ENCODE measurements at places on chromosomes 5 and 9.
A peak's percentile ranks its signal among the peaks of the same experiment; 100 is the strongest.

DNA sequence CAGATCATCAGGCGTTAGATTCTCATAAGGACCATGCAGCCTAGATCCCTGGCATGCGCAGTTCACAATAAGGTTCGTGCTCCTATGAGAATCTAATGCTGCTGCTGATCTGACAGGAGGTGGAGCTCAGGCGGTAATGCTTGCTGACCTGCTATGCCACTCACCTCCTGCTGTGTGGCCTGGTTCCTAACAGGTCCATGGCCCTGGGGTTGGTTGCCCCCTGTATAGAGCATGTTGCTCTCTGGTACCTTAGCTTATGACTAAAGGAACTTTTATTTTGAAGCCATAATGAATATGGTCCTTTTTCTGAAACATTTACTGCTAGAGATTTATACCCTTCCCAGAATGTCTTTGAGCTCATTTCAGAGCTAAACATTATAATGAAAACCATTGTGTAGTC lies 3.1 kb downstream of the MAN2A1 start:
- DNase-seq, result no peak

- no peak for DNase-seq
Observed at GRCh38 chr9:4110562-4110961, 189.3 kb downstream of the GLIS3 start.

- DNase-seq, result peak; percentile 89
Observed at GRCh38 chr9:110050925-110051355, 157.0 kb downstream of the C9orf152 start.

GRCh38 chr5:157072508-157072907 lies 13.6 kb upstream of the HAVCR1 start:
- DNase-seq, result no peak

- DNase-seq, result no peak
Observed at GRCh38 chr5:14270209-14270702, 127.1 kb downstream of the TRIO start.

GRCh38 chr9:111572950-111573604 lies 26.4 kb downstream of the PTGR1 start:
- peak; percentile 80 for DNase-seq

GRCh38 chr9:36764364-36765076 lies 191.8 kb downstream of the MELK start:
- DNase-seq, result no peak

DNA sequence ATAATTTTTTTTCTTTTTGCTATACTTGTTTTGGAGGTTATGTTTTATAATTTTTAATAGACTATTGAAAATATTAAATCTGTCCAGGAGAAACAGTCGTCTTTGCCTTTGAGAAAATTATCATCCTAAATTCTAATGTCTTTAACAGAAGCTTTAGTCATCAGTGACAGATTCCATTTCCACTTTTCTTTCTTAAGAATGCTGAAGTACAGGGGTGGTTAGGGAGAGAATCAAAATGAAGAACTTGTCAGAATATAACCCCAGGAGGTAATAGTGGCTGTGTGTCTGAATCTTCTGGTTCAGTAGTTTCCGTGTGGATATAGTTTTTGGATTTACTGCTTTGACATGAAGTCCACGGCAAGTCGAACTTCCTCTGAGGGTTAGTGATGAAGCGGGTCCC lies 111.8 kb downstream of the DAPK1 start:
- no peak for DNase-seq

GRCh38 chr5:37272511-37272910 lies 23.3 kb upstream of the CPLANE1 start:
- DNase-seq, result no peak

DNA sequence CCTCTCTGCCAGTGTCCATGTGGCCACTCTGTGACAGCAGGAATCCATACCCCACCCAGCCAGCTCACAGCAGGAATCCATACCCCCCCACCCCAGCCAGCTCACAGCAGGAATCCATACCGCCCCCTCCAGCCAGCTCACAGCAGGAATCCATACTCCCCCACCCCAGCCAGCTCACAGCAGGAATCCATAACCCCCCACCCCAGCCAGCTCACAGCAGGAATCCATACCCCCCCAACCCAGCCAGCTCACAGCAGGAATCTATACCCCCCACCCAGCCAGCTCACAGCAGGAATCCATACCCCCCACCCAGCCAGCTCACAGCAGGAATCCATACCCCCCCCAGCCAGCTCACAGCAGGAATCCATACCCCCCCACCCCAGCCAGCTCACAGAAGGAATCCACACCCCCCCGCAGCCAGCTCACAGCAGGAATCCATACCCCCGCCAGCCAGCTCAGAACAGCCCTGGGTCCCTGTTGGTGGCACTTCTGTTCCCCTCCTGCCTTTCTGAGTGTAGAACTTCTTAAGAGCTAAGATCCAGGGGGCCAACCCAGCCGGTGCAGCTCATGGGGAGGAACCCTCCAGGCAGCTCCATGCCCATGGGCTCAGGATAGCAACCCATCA lies 8.4 kb upstream of the RXRA start:
- peak; percentile 83 for DNase-seq

GRCh38 chr5:88778736-88779135 lies 104.2 kb downstream of the MEF2C start:
- DNase-seq, result no peak

GRCh38 chr5:155129513-155129880 lies 115.9 kb downstream of the KIF4B start:
- DNase-seq, result no peak

- DNase-seq, result no peak
Observed at GRCh38 chr5:149936700-149937091, 7.9 kb downstream of the PDE6A start.

DNA sequence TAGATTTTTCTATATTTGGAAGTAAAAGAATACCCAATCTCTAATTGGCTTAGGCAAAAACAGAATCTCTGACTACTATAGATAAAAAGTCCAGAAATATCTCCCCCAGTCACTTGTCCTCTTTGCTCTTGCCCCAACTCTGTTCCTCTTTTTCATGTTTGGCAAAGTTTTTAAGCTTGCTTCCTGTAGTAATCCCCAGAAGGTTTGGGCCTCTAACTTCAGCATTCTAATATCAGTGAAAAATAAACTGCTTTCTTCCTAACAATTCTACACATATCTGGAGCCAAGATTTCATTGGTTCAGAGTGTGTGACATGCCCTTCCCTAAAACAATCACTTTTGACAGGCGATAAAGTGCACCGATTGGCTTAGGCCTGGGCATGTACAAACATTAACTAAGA lies 1680.3 kb downstream of the MAT2B start:
- no peak for DNase-seq

DNA sequence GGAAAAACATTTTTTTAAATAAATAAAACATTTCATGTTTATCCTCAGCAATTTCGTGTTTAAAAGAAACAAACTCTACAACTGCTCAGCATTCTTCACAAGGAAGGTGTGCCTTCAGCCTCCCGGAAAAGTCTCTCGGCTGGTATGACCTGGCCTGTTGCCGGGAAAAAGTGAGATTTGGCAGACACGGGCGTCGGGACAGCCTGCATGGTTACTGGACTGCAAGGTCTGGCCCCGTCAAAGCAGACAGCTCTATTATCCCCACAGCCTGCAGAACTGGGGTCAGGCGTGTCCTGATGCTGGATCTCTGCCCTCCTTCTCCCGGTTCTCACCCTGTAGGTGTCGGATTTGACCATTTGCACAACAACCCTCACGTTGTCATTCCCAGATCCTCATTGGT lies 120.3 kb upstream of the SPATA31C2 start:
- no peak for DNase-seq

- DNase-seq, result no peak
Observed at GRCh38 chr9:90112788-90113187, 508.0 kb downstream of the GADD45G start.

- no peak for DNase-seq
Observed at GRCh38 chr5:176692839-176693476, 45.7 kb downstream of the TSPAN17 start.

GRCh38 chr5:64958757-64959391 lies 190.1 kb downstream of the CWC27 start:
- DNase-seq, result no peak

DNA sequence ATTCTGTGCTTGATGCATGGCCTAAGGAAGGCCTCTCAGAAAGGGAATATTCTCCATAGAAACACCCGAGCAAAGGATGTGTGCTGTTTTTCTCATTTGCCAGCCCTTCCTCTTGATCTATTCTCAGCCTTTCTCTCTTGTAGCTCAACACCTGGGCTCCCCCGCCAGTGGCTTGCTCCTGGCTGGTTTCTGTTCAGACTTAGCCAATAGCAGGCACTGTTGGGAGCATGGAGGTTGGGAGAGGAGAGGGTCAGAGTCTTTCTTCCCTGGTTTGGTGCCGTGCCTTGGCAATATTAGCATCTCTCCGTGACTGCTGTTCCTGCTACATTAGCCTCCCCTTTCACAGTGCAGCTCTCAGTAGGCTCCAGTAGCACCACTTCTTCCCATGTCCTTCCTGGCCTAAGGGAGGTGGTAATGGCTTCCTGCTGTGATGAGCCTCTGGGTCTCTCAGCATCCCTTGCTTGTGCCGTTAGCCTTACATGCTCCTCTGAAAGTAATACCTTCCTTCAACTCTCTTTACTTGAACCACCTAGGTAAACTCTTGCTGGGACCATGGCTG lies 269.7 kb upstream of the GAS1 start:
- DNase-seq, result no peak

- DNase-seq, result no peak
Observed at GRCh38 chr9:88388886-88389605, 802 bp downstream of the SPIN1 start.

DNA sequence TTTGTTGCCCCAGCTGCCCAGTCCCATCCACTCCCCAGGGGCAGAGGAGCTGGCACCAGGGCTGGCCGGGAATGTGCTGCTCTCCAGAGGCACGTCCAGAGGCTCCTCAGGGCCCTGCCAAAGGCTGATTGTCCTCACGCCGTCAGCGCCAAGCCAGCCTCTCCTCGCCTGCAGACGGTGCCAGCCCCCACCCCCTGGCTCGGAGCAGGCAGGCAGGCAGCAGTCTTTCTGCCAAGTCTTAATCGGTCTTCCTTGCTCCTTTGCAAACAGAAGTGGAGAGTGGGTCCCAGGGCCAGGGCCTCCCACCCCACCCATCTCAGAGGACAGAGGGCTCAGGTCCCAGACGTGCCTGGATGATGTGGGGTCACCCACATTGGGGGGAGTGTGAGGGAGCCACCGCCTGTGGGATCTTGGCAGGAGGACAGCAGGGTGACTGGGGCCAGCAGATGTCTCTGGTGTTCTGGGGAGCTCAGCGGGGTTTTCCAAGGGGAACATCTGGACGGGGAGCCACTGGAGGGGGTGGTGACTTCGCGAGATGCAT lies 36.3 kb downstream of the FAM163B start:
- no peak for DNase-seq

GRCh38 chr5:124876566-124876965 lies 130.1 kb upstream of the ZNF608 start:
- no peak for DNase-seq

DNA sequence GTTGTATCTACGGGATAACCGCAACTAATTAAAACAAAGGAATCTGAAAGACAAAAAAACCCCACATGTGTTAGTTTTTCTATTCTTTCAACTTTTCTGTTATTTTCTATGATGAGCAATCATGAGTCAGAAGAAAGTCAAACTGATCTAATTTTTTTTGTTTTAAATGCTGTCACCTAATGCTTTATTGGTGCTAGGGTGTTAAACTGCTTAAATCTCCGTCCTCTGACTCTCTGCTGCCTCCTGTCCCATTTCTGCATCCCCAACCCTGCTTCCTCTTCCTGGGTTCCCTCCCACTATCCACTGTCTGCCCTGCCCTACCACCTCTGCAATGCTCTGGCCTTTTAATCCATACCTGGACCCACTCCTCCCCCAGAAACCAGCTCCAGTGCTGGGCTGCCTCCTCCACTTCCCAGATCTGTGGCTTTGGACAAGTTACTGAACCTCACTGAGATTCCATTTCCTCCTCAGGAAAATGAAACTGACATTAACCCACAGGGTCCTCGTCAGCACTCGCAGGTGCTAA lies 15.7 kb downstream of the PTPN3 start:
- DNase-seq, result no peak

DNA sequence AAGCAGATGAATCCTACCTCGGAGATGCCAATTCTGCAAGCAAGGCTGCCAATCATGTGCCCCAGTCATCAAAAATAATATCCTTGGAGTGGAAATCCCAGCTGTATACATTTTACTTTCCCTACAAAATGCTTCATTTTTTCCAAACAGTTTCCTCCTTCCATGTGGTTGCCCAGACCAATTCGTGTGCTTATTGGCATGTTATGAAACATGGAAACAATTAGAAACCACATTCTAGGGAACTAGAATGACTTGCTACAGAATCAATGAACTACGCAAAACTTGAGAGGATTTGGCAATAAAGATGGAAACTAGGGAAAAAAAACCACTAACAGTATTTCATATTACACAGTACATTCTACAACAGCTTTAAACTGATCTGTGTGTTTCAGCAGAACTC lies 584.5 kb upstream of the DMAC1 start:
- no peak for DNase-seq

DNA sequence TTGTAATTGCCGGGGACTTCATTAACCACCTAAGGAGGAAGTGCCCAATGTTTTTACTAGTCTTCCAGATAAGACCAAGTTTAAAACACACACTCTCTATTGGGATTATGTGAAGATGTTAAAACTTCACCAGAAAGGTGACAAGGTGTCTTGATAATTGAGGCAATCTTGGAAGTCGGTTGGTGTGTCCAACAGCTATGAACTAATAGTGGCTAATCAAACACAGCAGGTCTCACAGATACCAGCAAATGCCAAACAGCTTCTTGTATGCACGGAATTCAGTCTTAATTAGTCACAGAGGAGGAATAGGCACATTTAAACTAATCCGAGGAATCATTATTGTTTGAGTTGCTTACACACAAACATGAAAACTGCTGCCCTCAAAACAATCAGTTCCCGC lies 214.5 kb downstream of the SEC61B start:
- no peak for DNase-seq

DNA sequence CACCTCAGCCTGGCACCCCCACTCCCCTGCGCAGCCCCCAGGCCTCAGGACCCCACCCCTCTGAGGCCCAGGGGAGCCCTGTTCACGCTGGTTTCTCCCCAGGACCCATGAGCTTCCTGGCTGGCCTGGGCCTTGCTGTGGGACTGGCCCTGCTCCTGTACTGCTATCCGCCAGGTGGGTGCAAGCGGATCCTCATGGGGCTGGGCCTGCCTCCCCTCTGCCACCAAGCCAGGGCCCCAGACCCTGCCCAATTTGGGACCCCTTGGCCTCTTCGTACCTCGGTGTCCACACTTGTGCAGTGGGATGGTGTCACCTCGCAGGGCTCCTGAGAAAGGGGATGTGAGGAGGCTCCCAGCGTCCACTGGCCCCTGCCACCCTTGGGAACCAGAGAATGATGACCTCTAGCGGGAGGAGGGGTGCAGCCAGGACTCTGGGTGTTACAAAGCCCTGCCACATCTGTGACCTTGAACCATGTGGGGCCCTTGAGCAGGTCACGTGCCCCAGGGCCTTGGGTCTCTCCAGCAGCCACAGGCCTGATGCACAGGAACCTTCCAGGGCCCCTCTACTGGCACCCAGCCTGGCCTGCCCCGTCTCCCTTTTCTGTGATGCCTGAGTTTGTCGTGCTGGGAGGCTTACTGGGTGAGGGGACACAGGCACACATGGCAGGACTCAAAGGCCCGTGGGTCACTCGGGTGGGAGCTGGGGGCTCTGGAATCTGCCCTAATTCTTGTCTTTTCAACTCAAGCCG lies 16.3 kb downstream of the CARD19 start:
- DNase-seq, result no peak

- DNase-seq, result no peak
Observed at GRCh38 chr9:127886401-127886972, 9.0 kb upstream of the AK1 start.
